Stimulated activated CD8-positive, alpha-beta memory T cell treated with anti-CD3 and anti-CD28 coated beads, Interleukin-7, amount 100 ng/mL, for 24 hours (primary cell): ENCODE measurements at places on chromosomes 2 and 18.

DNA sequence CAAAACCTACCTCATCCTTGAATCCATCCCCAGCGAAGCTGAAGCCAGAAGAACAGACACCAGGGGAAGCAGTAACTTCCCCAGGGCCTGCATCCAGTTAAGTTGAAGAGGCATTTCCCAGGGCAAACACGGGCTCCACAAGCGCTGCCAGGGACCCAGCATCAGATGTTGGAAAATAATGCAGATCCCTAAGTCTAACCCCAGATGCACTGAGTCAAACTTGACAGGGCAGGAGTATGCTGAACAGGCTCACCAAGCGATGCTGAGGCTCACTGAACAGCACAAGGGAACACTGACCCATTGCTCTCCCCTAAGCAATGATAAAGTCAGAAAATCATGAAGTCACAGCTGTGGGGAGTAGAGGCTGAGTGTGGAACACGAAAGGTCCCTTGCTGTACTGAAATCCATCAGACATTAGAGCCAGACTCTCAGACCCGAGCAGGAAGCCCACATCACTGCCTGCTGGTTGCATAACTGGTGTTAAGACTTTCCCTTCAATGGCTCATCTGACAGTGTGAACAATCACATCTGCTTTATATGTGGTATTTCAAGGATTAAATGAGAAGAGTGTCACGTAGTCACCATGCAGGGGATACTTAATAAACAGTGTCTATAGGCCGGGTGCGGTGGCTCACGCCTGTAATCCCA is 36.2 kb downstream of the TNS1 start:
- DNase-seq, result no peak

DNA sequence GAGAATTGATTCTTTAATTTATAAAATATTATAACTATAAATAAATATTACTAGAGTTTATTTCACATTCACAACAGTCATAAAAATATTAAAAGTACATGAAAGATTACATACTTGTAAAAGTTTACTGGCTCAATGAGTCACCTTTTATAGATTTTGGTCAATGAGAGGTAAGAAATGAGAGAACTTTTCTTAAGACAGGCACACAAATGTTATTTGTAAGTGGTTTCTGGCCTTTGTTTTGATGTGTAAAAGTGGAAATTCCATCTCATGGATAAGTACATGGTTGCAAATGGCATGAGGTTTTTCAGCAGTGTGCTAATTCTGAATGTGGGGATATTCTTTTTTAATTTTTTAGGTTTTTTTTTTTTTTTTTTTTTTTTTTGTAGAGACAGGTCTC is 63.8 kb downstream of the TTC27 start:
- no peak for DNase-seq

DNA sequence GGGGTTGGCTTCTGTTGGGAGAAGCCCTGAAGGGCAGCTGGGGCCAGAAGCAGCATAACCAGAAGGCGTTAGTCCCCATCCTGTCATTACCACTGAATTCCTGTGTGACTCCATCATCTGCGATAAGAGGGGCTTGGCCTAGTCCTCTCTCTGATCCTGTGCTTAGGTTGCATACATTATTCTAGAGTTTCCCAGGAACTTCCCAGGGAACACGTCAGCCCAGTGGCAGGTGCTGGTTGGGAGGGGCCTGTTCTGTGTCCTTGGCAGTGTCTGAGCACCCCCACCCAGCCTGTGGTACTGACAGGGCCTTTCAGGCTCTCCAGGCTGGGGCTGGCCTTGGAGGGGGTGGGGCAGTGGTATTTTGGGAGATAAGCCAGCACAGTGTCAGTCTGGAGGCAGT is 4.5 kb upstream of the TOGARAM2 start:
- no peak for DNase-seq

DNA sequence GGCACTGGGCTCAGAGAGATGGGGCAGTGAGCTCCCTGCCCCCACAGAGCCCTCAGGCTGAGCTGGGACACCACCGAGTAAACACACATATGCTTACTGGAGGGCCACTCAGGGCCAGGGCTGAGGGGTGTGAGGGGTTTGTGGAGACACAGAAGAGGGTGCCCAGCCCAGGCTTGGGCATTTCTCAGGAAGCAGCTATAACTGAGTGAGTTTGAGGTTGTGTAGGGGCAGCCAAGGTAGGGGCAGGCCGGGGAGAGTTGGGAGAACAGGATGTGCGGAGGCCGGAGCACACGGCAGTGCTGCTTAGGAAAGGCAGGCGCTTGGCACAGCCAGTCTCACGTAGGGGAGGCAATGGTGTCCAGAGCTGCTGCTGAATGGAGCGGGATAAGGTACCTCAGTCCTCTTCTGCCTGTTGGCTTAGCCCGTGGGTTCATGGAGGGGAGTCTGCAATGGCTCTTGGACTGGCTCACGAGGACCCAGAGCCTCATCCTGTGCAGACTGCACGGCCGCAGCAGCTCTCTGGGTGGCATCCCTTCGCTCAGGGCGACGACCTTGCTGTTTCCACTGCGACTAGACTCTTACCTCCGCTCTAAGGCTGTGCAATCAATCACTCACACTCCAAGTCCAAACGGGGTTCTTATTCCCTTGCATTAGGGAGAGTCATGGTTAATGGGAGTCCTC is 466.1 kb upstream of the HS6ST1 start:
- DNase-seq, result no peak

- DNase-seq, result no peak
These were observed 11.6 kb downstream of the SAG start for GRCh38 chr2:233319256-233319655.

GRCh38 chr2:161097157-161097556 is 63.1 kb upstream of the TANK start:
- no peak for DNase-seq

DNA sequence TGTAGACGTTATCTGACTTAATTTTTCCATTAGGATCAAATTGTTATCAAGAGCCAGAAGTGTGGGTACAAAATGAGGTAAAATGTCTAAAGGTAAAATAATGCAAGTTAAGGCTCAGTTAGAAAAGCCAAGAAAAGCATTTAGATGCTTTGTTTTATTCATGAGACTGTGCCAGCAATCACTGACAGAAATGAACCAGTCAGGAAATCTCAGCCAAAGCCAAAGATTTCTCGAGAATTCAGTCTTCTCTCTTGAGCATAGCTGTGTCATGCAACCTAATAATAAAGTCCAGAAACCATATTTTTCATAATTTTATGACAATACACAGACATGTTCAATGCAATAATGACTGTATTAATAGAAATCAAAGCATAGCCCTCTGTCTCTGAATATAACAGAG is 43.5 kb upstream of the ZNF397 start:
- no peak for DNase-seq

DNA sequence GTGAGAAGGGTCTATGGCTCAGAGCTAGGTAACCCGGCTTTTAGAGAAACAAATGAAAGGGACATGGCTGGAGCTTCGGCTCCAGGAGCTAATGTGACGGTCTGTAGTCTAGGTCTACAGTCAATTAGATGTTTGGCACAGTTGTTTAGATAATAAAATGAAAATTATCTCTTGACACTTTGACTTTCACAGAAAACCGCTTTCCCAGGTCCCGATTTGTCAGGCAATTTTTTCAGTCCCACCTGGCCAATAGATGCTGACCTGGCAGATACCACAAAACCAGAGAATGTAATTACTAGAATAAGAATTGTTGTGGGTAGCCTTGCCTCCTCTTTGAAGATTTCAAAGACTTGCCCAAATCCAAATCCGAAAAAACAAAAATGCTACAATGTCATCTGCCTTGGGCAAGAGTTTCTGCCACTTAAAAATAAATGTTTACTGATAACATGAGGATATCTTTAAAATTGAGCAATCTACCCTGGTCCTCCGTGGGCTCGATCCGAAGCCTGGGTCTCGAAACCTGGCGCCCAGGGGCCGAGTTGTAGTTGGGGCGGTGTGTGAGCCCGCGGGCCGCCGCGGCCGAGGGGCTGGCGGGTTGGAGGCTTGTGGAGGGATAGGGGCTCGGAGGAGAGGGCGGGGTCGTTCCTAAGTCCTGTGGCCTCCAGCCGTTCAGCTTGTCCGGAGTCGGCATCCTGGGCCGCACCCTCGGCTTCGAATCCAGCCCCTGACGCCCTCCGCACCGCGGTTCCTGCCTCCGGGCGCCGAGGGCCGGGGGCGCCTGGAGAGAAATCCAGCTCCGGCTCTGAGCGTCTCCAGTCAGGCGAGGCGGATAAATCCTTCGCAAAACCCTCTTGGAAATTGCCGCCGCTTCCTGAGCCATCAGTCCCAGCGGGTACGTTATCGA is 2.3 kb downstream of the EMX1 start:
- no peak for DNase-seq

DNA sequence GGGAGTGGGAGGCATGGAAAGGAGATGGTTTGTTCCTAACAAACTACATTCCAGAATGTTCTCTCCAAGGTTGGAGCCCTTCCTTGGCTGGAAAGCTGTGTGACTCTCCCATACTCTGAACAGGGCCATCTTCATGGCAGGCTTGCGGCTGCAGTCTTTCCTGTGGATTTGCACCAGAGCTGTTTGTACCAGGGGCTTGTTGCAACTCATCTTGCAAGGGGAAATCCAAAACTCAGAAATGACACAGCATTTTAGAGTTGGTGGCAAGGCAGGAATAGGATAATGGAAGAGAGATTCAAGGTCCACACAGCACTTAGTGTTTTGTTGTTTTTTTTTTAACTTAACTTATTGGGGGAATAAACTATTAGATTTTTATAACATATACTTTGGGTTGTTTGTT is 73.7 kb upstream of the ZNF516 start:
- no peak for DNase-seq

DNA sequence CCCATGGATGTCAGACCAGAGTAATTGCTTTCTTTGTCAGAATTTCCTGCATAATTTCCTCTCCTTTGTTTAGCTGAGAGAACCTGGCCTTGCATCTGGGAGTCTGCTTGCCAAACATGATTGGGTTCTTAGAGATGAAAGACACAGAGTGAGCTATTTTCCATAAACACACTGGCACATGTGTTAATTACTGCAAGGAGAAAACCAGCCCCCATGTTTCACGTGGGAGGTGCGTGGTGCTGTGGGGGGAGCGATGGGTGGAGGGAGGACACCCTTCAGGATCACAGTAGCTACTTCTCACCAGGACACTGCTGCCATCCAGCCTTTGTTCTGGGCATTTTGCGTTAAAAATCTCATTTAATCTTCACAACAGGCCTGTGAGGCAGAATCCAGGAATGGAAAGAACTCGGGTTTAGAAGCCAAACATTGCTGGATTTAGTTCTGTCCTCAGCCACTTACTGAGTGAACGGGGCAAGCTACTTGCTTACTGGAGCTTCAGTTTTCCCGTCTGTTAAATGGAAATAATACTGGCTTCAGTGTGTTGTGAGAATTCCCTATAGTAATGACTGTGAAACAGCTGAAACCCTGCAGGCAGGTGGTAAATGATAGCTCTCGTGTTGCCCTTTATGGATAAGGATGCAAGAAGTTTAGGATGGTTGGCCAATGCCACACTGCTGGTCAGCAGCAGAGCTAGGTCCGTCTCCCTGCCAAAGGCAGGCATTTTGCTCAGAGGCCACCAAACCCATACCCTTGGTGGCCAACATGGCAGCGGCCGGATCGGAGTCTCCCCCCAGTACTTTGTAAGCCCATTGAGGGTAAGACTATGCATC is 100.1 kb upstream of the ASAP2 start:
- DNase-seq, result no peak

DNA sequence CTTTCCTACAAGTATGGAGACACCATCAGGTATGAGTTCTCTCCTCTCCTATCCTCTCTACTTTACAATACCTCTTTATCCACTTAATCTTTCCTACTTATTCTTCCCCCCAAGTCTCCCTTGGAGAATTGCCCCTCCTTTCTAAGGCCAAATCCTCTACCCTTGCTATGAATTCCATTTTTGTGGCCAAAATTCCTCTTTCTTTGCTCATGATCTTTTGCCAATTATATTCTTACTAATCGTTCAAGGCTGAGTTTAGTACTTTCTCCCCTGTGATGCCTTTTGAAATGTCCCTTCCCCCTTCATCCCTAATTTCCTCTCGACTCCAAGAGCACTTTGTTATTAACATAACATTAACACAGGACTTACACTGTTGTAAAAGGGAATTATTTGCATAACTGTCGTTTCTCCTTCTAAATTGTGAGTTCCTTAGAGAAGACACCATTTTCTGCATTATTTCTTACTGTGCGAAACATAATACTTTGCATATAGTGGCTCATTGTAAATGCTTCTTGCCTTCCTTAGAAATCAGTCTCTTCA is 133.4 kb downstream of the KCTD1 start:
- DNase-seq, result no peak

DNA sequence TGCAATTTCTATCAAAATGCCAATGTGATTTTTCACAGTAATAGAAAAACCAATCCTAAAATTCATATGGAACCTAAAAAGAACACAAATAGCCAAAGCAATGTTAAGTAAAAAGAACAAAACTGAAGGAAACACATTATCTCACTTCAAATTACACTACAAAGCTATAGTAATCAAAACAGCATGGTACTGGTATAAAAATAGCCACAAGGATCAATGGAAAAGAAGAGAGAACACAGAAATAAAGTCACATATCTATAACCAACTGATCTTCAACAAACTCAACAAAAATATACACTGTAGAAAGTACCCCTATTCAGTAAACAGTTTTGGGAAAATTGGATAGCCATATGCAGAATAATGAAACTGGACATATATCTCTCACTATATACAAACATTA is 252.2 kb upstream of the CYP26B1 start:
- DNase-seq, result no peak

DNA sequence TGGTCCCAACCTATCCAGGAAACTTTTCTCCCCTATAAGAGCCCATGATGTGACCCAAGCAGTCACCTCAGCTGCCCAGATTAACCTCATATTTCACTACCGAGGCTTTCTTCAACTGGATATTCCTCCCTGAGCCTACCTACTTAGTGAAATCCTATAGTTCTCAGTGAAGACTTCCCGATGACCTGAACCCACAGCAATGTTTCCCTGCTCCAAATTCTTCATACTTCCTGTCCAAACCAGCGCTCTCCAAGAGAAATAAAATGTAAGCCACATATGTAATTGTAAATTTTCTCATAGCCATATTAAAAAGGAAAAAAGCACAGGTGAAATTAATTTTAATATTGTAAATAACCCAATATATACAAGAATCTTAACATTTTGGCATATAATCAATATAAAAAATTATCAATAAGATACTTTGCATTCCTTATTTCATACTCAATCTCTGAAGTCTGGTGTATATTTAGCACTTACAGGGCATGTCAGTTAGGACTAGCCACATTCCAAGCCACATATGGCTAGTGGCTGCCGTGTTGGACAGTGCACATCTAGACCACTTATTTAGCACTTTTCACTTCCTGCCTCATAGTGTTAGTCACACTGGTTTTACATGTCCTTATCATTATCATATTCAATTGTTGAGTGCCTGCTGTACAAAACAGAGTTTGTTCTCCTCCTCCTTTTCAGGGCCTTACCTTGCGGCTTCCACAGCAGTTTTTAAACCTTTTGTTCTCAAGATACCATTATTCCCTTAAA is 1.9 kb upstream of the STAT4 start:
- no peak for DNase-seq

DNA sequence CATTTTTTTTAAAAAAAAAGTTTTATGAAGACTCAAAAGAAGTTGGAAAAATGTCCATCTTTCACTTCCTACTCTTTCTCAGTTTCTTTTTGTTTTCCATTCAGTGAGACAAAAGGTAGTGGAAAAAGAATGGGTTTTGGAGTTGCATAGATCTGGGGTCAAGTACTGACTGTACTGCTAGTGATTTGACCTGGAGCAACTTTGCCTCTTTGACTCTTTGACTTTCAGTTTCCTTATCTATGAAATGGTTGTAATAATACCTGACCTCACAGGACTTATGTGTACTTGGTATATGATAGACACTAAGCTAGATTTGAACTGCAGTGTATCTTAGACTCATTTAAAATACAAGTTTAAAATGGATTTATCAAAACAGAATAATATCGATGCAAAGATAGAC is 3.5 kb upstream of the KCNE4 start:
- no peak for DNase-seq
